ENCODE measurements at places on chromosomes 4 and X.

GRCh38 chrX:71147496-71148277, 3.0 kb downstream of the NLGN3 start:
- peak; percentile 49 for DNase-seq

- no peak for DNase-seq
Measured at GRCh38 chr4:95510877-95511276, 37.9 kb downstream of the UNC5C start.

GRCh38 chr4:11597506-11597905, 168.8 kb upstream of the HS3ST1 start:
- no peak for DNase-seq

GRCh38 chr4:88320224-88320779, 35.9 kb upstream of the PPM1K start:
- DNase-seq: no peak

GRCh38 chr4:52912608-52913007, 50.5 kb downstream of the RASL11B start:
- no peak for DNase-seq

- no peak for DNase-seq
Measured at GRCh38 chr4:184460499-184461285, 13.7 kb downstream of the IRF2 start.

DNA sequence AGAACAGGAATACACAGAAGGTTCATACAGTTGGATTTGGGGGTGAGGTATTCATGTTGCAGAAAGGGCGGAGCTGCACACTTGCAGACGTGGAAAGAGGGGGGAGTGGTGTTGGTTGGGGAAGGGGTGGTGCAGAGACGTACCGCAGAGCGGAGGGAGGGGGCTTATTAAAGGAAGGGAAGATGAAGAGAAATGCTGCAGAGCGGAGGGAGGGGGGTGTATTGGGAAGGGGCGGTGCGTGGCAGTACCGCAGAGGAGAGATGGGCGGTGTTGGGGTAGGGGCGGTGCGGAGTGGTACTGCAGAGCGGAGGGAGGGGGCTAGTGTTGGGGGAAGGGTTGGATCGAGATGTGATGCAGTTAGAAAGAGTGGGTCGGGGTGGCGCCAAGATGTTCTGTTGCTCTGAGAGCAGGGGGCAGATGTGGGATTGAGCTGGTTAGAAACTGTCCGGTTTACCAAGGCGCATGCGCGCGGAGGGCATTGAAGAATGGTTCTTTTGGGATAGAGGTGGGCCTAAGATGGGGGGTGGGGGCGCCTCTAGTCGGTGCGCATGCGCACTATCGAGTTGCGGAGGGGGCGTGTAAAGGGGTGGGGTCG, 900 bp downstream of the TRO start:
- peak; percentile 76 for DNase-seq

- DNase-seq: no peak
Measured at GRCh38 chr4:186733778-186734177, 10.1 kb upstream of the FAT1 start.

- DNase-seq: no peak
Measured at GRCh38 chr4:113603911-113604310, 157.6 kb downstream of the CAMK2D start.

DNA sequence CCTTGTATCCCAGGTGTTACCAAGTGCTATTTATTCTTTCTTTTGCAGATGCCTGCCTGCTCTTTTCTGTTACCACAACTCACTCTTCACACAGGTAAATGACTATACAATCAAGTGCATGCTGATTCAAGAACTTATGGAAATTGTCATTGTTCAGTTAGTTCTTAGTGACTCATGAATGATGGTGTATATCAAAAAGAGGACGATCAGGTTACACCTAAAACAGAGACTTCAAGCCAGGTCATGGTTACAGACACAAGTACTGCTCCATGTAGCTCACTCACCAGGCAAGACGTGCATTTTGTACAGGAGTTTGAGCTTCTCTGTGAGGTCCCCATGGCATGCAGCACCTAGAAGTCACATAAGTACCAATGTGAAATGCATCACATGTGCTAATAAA, 59.3 kb upstream of the UCP1 start:
- DNase-seq: no peak

DNA sequence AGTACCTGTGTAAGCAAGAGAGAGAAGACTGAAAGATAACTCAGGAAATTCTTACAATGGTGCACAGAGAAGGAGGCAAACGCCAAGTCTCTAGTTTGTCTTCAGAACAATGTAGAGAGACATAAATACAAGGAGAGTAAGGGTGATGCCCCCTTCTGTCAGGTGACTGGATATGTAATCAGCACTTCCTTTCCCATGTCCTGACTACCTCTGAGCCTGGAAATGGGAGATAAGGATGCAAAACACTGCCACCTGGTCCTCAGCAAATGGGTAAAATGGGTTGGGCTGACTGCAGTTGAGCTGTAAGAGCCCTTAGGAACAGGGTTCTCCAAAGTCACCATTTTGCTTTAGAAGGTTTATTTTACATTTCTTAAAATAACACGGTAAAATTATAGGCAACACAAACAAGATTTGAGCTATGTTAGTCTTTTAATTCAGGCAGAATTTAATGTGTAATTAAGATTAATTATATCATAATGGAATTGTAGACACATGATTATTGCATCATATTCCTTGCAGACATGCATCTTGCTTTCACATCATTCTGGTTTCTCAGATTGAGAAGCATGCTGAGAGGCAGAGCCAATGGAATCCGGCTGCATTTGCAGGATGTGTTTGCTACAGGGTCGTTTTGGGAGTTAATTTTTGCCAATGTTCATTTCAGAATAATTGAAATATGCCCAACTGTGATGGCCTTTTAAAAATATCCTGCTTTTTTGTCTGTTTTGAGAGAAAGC, 37.2 kb upstream of the ARX start:
- DNase-seq: no peak

GRCh38 chrX:68705986-68706385, 58.5 kb downstream of the STARD8 start:
- DNase-seq: no peak

DNA sequence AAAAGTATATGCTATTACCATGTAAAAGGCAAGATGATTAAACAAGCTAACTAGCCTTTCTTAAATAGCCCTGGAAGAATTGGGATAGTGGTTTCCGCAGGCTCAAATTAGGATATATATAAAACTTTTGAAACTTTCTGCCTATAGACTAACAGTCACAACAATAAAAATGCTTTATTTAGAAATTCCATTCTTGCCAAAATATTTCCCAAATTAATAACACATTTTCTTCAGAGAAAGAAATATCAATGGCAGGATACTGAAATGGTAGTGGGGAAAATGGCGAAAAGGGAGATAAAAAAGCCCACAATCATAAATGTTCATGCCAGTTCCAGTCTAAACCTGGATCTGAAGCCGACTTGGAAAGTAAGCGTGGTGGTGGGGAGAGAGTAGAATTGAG, 56.0 kb downstream of the MAD2L1 start:
- DNase-seq: no peak

GRCh38 chr4:141011901-141012315, 121.4 kb downstream of the RNF150 start:
- DNase-seq: peak; percentile 37

- no peak for DNase-seq
Measured at GRCh38 chrX:14607446-14607985, 78.2 kb downstream of the GLRA2 start.

- no peak for DNase-seq
Measured at GRCh38 chr4:5927747-5928146, 34.9 kb upstream of the CRMP1 start.

DNA sequence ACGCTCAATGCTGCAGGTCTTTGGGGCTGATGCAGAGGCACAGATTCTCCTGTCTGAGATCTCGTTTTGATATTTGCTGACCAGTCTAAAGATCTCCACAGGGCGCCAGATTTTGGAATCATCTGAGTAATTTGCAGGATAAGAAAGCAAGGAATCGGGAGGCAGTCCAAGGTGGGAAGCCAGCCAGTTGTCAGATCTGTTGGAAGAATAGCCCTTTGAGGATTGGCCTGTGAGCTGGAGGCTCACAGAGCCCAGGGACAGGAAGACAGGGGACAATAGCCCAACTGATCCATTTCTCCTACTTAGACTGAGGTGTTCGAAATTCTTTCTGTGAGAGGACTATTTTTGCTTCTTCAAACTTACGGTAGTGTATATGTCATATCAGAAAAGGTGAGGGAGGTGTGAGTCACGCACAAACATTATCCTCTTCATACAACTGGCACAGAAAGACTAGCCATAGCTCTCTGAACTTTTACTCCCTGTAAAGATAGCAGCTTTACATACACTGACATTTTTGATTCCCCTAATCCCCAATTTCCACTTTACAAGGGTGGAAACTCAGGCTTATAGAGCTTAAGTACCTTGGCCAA, 8.8 kb downstream of the DIPK2B start:
- peak; percentile 72 for DNase-seq

- DNase-seq: no peak
Measured at GRCh38 chrX:154333837-154334271, 38.3 kb downstream of the TKTL1 start.

- no peak for DNase-seq
Measured at GRCh38 chrX:119647552-119648420, 41.6 kb upstream of the NKRF start.

DNA sequence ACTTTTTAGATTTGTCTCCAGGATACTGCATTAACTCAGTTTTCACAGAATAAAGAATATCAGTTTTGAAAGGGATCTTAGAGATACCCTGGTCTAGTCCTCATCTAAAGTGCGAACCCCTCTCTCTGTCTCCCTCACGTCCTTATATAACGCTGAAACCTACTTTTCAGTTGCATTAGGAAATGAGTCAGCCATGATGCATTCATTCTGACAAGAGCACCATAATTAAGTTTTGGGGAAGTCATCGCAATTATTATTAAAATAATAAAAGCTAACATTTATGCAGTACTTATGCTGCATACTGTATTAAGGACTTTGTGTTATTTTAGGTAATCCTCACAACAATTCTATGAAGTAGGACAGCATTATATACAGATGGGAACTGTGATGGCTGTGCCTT, 116.1 kb downstream of the REELD1 start:
- DNase-seq: no peak

GRCh38 chr4:10688022-10688421, 3.5 kb upstream of the CLNK start:
- no peak for DNase-seq

DNA sequence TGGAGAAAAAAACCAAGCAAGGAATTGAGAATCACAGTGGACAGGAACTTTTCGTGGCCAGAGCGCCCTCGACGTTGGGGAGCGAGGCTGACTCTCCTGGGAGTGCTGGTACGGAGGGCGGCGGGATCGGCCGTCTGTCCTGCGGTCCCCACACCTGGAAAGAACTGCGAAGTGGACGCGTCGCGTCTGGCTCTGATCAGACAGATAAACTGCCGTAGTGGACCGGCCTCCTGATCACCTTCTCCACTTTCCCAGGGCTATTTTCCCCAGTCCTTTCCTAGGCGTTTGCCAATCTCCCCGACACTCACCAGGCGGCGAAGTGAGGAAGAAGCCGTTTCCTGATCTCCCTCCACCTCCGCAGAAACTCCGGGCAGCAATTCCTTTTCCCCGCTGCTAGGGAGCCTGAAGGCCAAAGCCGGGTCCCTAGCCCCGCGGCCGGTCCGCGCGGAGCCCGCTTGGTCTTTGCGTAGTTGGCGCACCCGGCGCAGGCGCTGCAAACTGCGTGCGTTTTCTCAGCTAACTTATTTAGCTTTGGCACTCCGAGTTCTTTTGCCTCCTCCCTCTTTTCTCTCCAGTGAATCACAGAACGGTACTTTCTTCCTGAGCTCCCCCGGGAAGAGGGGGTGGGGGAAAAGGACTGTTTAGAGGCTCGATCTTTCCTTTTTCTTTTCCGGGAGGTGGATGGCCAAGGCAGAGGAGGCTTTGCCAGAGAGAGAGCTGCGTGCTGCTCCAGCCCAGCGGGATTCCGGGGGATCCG, at the start of gene ARSJ:
Gene ARSJ (minus strand): TSS at position 500 of the 757 bp plus-strand sequence. CDS start 813 bp downstream, outside the sequence.
- DNase-seq: peak; percentile 24

- DNase-seq: no peak
Measured at GRCh38 chr4:3820016-3820805, 54.0 kb downstream of the ADRA2C start.

GRCh38 chr4:26273616-26273980, 47.2 kb upstream of the RBPJ start:
- DNase-seq: peak; percentile 46

DNA sequence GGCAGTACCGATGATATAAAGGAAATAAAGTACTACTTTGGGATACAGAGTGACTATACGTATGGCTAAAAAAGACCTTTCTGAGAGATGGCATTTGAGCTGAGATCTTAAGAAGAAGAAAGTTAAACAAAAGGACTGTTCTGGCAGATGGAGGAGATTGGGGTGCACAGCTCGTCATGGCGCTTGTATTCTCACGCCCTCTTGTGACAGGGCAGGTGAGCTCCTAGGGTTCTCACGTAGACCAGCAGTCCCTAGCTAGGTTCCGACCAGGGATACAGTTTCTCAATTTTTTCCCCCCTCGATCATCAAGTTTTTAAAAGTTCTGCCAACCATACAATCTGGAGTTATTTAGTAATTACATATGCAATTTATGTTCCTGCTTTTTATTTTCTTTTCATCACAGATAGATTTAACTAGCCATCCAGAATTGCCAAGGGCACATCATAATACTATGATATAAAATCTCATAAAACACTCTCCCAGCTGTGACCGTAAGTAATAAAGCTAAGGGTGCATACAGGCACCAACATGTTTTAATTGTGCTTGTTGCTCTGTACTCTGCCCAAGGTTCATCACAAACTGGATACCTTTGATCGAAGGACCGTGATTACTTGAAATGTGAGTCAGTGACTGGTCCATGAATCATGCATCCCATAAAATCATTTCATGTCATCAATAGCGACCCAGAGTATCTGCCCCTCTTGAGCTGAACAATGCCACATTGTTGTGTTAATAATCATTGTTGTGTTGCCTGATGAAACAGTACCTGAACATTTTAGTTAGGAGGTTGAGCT, 69.4 kb upstream of the ZNF518B start:
- DNase-seq: no peak

GRCh38 chr4:137861682-137862081, 329.4 kb upstream of the PCDH18 start:
- DNase-seq: no peak

- DNase-seq: no peak
Measured at GRCh38 chr4:97627750-97628149, 515.5 kb downstream of the STPG2 start.

GRCh38 chr4:122921971-122922876, at the start of gene NUDT6:
TSS of gene NUDT6 (minus strand) at chr4:122922597. CDS start at chr4:122922572, 25 bp downstream.
- DNase-seq: peak; percentile 87

DNA sequence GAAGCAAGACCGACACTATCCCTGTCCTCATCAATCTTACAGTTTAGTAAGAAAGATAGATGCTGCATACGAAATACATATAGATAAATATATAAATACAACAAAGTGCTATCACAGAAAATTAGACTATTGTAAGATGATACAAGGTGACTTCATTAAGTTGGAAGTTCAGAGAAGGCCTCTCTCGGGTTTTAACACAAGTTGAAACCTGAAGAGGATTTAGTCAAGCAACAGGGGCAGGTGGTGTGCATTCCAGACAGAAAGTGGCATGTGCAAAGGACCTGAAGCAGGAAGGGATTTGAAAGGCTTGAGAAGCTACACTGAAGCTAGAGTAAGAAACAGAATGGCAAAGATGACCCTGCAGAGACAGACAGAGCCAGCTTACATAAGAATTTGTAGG, 36.5 kb downstream of the USP46 start:
- no peak for DNase-seq

Measured in Ammon's horn (tissue), 1 donor.